ENCODE measurements at places on chromosomes 6 and 20.

GRCh38 chr6:53089948-53090347 lies 24.7 kb downstream of the FBXO9 start:
- DNase-seq = no peak

GRCh38 chr6:82441047-82441855 lies 77.6 kb downstream of the TPBG start:
- DNase-seq = no peak

DNA sequence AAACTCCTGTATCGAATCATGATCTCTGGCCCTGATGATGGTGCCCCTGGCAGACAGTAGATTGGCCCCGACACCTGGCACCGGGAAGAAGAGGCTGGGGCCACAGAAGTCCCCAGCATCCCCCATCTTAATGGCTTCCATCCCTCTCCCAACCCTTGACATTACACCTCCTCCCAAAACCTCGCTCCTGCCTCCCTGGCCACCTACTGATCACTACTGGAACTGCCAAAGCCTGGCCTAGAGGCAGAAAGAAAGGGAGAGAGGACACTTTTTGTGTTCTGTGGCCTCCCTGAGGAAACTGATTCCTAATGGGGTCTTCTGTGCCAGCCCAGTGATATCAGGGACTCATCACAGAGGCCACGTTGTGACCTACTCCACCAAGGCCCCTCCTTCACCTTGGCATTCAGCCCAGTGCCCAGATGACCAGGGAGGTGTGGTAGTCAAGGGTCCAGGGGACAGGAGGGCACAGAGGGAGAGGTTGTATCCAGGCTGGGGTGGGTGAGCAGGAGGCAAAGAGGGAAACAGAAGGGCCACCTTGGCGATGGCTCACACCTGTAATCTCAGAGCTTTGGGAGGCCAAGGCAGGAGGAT lies 6.1 kb downstream of the C20orf173 start:
- DNase-seq = no peak

GRCh38 chr6:47651505-47651944 lies 46.9 kb upstream of the ADGRF4 start:
- DNase-seq = no peak

DNA sequence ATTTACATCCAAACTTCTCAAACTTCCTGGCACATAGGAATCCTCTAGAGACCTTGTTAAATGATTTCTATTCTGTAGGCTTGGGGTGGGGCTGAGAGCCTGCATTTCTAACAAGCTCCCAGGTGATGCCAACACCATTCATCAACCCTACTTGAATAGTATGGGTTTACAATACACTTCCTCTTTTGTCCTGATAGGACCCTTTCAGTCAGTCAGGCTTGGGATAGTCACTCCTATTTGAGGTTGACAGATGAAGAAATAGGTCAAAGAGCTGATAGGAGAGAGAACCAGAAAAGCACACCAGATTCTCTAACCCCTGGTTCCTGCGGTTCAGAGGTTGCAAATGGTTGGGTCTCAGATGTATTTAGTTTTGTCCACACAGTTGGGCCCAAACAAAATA lies 273.4 kb downstream of the TSHZ2 start:
- DNase-seq = no peak

DNA sequence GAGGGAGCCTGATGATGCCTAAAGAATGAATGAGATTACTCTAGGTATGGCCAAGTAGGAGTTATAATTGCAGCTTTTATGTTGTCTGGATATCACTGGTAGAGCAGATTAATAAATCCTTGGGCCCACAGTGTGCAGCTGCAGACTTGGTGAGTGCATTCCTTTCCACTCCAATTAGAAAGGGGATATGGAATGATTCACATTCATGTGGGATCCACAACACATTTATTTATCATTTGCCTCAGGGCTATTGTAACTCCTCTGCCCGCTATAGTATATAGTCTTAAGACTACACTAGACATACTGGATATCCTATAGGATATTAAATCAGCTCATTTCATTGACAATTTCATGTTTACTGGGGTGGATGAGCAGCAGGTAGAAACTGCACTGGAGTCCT lies 11.6 kb upstream of the HLA-G start:
- DNase-seq = no peak

DNA sequence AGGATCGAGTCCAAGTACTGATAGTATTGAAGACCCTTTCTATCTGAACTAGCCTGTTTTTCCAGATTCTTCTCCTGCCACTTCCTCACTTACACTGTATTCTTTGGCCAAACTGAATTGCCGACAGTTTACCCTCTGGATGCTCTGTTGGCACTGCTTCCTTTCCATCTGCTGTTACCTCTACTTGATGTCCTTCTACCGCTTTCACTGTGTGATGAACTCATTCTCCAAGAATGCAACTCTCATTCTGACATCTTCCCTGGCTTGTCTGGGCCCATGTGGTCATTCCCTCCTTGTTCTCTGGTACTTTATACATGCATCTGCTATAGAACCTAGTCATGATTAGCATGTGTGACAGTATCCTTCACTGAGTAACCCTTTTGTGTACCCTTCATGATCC lies 16.3 kb downstream of the RPRD1B start:
- no peak for DNase-seq

- no peak for DNase-seq
Observed at GRCh38 chr6:101458826-101459225, 65.3 kb downstream of the GRIK2 start.

DNA sequence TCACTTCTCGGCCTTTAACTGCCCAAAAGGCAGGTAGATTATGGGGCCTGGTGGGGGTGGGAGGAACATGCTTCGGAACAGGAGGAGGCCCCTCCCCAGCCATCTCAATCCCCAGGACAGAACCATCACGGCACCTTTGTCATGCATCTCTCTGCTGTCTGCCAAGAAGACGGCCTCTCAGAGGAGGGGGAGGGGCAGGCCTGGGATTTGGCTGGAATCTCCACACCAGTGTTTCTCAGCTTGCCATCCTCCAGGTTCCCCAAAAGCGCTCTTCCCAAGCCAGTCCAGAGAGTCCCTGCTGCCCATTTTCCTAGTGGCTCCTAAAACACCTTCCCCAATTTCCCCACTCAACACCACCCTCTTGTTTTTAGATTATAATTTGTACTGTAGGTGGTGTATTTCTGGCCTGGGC lies 2.5 kb upstream of the POU5F1 start:
- DNase-seq = no peak

- DNase-seq = no peak
Observed at GRCh38 chr6:133040803-133041419, 200.2 kb upstream of the EYA4 start.

GRCh38 chr6:134948691-134949090 lies 1.2 kb downstream of the ALDH8A1 start:
- no peak for DNase-seq

DNA sequence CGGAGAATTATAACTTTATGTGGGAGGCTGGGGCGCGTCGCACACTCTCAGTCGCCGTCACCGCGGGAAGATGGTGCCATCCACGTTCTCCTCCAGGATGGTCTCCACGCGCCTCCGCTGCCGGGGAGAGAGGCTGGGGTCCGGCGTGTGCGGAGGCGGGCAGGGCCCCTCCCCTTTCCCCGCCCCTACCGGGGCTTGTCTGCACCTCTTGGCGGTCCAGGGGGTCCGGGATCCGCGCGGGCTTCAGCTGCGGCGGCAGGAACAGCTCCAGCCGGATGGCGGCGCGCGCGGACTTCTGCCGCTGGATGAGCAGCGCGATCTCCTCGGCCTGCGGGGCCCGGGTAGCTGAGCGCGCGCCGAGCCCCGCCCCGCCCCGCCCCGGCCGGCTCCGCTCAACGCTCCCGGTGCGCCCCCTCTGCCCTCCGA lies 807 bp downstream of the LKAAEAR1 start:
- DNase-seq = peak; percentile 25

DNA sequence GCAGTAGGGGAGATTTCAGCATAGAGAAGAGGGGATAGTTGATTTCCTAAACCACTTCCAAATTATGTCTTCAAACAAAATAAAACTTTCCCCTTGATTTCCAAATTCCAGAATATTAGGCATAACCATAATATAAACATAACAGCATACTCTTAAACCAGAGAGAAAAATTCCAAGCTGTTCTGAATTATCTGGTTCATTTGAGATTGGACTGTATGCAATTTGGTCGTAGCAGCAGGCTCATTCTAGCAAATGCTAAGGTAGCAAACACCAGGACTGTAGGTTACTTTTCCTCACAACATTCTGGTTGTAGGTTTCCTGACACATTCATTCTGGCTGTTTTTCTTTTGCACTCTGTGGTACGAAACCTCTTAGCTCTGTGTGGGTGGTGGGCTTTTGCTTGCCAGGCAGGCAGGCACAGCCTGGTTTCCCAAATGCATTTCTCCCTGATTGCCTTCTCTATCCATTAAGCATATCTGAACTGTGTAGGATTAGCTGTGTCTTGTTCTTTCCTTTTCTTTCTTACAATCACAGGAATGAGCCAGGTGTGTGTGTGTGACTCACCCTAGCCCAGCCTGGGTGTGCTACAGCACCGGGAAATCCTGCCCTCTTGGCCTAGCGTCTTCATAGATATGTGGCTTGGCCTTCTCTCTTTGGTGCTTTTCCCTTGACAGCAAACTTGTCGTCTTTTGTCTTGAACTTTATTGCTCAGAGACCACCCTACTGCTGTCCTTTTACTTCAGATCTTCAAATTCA lies 77.1 kb downstream of the JARID2 start:
- no peak for DNase-seq

GRCh38 chr6:5036269-5036668 lies 32.4 kb upstream of the RPP40 start:
- DNase-seq = no peak

GRCh38 chr20:47456952-47457724 lies 44.5 kb upstream of the NCOA3 start:
- DNase-seq = no peak

DNA sequence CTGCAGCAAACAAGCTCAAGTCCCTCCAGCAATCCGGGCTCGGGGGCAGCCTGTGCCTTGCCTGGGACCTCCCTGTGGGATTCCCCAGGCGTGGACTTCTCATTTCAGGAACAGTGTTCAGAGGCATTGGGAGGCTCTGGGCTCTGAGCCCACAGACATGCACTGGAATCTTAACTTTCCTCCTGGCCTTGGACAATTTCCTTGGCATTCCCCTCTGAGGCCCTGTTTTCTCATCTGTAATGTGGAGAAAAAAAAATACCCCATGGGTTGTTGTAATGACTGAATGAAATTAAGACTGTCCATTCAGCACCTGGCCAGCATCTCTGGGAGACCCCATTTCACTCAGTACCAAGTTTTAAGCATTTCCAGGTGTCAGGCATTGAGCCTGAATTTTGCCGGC lies 17.6 kb downstream of the BPIFB4 start:
- no peak for DNase-seq

GRCh38 chr6:135750081-135750480 lies 101.4 kb upstream of the PDE7B start:
- no peak for DNase-seq

- no peak for DNase-seq
Observed at GRCh38 chr6:131642987-131643611, 6.0 kb downstream of the ENPP3 start.

- DNase-seq = no peak
Observed at GRCh38 chr20:40575851-40576250, 113.2 kb downstream of the MAFB start.

DNA sequence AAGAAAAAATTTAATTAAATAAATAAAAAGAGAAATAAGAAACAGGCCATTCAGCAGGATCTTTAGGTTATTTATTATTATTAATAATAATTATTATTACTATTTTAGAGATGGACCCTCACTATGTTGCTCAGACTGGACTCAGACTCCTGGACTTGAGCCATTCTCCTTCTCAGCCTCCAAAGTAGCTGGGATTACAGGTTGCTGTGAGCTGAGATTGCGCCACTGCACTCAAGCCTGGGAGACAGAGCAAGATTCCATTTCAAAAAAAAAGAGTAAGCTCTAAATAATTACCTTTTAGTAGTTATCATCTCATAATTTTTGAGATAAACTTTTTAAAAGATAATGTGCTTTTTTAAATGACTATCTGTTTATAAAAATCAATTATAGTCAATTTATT lies 1102.8 kb upstream of the GJE1 start:
- DNase-seq = no peak

DNA sequence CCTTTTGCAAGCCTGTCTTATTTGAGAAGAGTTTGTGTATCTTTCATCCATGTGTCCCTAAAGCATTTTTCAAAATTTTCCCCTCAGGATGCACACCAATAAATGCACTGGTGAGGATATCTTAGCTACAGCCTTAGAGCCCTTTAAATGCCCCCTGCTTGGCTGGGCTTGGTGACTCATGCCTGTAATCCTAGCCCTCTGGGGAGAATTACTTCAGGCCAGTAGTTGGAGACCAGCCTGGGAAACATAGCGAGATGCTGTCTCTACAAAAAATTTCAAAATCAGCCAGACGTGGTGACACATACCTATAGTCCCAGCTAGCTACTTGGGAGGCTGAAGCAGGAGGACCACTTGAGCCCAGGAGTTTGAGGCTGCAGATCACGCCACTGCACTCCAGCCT lies 33.8 kb upstream of the PLCB4 start:
- no peak for DNase-seq

GRCh38 chr6:20417819-20418218 lies 16.1 kb downstream of the E2F3 start:
- DNase-seq = no peak

DNA sequence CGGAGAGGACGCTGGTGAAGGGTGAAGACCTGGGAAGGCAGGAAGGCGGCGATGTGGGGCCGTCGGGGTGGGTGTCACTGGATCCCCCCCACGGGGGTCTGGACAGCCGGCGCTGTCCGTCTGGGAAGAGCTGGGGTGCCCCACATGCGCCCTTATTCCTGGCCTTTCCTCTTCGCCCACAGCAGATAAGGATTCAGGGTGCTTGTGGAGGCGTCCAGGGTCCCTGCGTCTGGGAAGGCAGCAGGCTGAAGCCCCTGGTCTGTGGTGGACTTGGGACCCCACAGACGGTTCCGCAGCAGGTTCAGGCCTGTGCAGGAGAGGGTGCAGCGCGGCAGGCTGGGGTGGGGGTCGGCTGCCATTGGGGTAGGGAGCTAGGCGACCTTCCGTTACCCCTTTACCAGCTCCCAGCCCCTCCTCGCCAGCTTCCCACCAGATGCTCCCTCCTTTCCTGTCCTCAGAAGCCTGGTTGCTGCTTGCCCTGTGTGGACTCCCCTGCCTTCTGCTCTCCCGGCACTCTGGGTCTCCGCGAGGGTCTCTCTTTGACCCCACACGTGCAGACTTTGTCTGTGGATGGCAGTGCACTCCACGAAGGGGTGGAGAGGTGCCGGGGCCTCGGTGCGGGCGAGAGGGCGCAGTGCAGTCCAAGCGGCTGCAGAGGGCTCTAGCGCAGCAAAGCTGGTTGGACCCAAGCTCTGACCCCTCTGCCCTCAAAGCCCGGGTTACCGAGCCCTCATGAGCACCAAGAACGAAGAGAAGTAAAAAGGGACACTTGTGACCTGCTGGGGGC lies 2.1 kb upstream of the GATA5 start:
- DNase-seq = no peak

DNA sequence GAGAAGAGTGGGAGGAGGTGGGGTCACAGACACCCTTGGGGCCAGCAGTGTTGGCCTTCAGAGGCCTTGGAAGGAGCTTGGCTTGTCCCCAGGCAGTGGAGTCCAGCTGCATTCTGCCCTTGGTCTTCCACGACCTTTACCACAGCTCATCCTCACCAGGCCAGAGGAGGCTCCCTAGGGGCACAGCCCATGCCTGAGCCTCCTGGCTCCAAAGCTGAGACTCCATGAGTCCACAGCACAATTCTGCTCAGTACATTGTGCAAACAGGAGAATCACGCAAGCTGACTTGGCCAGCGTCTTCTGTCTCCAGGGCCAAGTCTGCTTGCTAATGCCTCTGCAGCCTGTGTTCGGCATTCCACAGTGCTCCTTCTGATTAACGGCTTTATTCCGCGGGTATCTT lies 337.2 kb downstream of the SMOC2 start:
- DNase-seq = no peak

All from stimulated activated CD8-positive, alpha-beta memory T cell treated with anti-CD3 and anti-CD28 coated beads, Interleukin-2, amount 100 ng/mL, for 1 hour (primary cell).